ENCODE measurements at places on chromosomes 7 and 10.

GRCh38 chr7:54860003-54860775 lies 101.2 kb upstream of the SEC61G start:
- DNase-seq: no peak

DNA sequence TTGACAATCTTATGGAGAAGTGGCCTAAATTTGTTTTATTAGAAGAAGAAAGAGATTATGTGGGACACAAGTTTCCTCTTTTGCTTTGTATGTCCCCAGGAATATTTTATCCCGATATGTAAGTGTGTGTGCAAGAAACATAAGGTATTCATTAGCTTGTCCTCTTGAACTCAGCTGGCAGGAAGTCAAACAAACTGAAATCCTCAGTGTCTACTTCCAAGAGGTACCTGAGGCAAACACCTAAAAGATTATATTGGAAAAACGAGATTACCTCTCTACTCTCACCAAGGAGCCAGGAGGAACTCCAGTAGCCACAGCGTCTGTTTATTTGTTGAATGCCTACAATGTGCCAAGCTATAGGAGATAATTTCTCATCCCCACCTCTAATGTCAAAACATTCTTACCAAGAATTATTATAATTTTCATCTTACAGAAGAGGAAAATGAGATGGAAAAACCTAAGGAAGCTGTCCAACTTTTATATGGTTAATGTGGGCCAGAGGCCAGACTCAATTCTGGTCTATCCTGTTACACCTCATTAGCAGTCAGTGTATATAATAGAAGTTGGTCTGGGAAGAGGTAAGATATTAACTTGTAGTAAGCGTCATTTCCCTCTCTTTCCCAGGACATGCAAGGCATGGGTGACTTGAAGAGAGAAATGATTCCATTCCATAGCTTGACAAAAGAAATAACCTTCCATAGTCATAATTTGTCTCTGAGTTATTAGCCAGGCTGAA lies 692.7 kb downstream of the MAGI2 start:
- DNase-seq: no peak

- no peak for DNase-seq
These were observed 133.3 kb upstream of the KIF5B start for GRCh38 chr10:32189400-32190084.

DNA sequence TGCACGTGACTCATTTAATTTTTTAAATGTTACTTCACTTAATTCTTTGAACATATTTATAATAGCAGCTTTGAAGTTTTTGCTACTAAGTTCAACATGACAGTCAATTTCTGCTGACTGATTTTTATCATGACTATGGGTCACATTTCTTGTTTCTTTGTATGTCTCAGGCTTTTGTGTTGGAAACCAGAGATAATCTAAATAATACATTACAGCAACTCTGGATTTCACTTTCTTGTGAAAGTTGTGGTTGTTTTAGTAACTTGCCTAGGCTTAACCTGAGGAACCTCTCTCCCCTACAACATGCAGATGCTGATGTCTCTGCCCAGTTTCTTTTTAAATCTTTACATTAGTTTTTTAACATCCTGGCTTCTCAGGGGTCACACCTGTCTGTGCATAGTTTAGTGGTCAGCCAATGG lies 180.8 kb downstream of the CCDC71L start:
- DNase-seq: peak; percentile 26

DNA sequence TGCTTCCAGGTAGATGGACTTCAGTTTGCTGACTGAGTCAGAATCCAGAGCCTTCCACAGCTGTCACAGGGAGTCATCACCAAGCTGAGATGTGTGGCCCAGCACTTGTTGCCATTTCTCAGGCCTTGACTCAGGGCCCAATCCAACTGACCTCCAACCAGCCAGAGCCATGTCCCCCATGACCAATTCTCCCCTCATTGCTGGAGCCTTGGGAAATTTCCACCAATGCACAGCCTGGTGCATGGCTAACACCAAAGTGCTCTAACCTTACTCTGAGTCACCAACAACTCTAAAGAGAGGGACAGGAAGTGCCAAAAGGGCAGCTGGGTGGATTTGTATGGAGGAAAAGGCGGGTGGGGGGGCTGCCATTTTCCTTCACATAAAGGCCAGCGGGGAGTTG lies 13.4 kb upstream of the GLI3 start:
- no peak for DNase-seq

GRCh38 chr10:126114884-126115555 lies 218.7 kb downstream of the FANK1 start:
- no peak for DNase-seq

DNA sequence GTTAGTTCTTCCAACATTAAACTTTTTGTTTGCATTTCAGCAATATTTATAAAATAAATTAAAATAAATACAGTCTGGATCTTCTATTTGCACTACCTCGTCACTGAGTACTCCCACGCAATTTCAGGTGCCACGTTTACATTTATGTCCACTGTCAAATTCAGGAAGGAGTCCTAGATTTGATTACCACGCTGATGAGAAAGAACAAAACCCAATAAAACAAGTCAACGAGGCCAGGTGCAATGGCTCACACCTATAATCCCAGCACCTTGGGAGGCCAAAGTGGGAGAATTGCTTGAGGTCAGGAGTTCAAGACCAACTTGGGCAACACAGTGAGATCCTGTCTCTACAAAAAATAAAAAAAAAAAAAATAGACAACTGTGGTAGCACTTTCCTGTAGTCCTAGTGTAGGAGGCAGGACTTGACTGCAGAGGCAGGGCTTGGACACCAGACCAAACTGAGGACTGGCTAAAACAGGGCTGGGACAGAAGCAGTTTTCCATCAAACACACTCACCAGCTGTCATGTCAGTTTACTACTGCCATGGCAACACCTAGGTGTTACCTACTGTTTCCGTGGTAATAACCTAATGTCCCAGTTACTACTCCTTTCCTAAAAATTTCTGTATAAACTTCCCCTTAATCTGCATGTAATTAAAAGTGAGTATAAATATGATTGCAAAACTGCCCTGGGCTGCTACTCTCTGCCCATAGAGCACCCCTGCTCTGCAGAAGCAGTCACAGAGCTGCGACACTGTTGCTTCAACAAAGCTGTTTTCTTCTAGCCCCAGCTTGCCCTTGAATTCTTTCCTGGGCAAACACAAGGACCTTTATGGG lies 341.7 kb downstream of the PARD3 start:
- DNase-seq: no peak

GRCh38 chr7:77940647-77941046 lies 142.1 kb downstream of the PHTF2 start:
- DNase-seq: peak; percentile 52

GRCh38 chr10:91347529-91347928 lies 62.6 kb upstream of the HECTD2 start:
- no peak for DNase-seq
